Panc1 (cell line): ENCODE measurements at places on chromosomes 4 and X. TPM values are rescaled to one million over a fixed set of nuclear protein-coding genes. Genes with fewer than 3 reads are reported as not detected.

The HERC5 gene
- total RNA-seq, result 6.7 TPM

The NDUFC1 gene
- 56.5 TPM for total RNA-seq

The FAAH2 gene
- total RNA-seq, result 0.10 TPM

The ARMCX2 gene
- total RNA-seq, result 1.0 TPM

The ARHGEF9 gene
- 16.7 TPM for total RNA-seq

The ATP1B4 gene
- not detected for total RNA-seq

DNA sequence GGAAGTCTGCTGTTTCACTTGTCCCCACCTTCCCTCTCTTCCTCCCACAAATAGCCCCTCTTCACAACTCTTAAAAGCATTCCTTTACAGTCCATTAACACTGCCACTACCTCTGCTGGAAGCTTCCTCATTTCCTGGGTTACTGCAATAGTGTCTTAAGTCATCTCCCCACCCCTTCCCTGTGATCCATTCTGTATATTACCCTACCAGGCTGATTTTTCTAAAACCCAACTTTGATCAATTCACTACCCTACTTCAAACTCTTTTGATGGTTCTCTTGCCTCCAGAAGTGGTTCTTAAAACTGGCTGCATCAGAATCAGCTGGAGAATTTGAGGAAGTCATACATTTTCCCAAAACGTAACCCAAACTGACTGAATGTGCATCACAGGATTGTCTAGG lies 8.8 kb upstream of the XIAP start:
- H3K4me3 ChIP-seq, result no peak overlapping the region
- no peaks in the 10 kb centered on the region for H3K36me3 ChIP-seq
- no peak for DNase-seq
- no peaks in the 10 kb centered on the region for H3K4me1 ChIP-seq
- H3K27ac ChIP-seq, result no peak overlapping the region

DNA sequence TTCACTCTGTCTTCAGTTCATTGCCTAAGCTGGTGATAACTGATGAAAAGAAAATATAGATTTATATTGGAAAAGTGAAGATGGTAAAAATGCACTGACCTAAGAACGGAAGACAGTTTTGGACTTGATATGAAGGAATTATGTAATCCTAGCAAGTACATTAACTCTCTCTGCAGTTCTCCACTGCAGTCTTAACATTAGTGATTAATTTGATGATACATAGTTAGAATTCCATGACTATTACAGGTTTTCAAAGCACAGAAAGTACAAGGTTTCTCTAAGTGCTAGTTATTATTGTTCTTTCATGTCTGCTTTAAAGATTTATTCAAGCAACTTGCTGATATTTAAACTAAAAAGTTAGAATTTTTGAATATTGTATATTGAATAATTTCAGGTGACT lies 1591.7 kb upstream of the ADGRL3 start:
- no peaks in the 10 kb centered on the region for H3K27me3 ChIP-seq
- no peaks in the 10 kb centered on the region for H3K4me1 ChIP-seq
- H3K4me3 ChIP-seq, result no peak overlapping the region
- no peak for DNase-seq

DNA sequence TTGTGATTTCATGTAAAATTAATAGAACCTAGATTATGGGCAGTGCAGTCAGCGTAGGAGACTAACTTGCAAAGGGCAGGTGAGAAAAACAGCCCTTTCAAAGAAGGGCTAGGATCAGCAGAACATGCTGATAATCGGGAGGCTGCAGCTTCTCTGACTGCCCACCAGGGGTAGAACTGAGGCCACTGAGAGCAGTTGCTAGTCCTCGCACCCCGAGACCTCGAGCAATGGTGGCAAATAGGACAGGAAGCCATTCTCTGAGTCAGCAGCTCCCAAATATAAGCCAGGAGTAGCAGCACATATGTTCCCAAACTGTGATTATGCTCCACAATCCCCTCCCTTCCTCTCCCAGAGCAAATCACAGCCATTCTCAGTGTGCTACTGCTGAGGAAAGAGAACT lies 186.5 kb downstream of the MSL3 start:
- no peak overlapping the region for H3K27ac ChIP-seq
- no peak overlapping the region for H3K4me3 ChIP-seq
- H3K27me3 ChIP-seq, result no peaks in the 10 kb centered on the region

- no peaks in the 10 kb centered on the region for H3K36me3 ChIP-seq
- DNase-seq, result no peak
- no peaks in the 10 kb centered on the region for H3K27me3 ChIP-seq
- H3K4me1 ChIP-seq, result no peaks in the 10 kb centered on the region
- H3K4me3 ChIP-seq, result no peak overlapping the region
- H3K27ac ChIP-seq, result no peak overlapping the region
Measured at GRCh38 chrX:3598046-3598605, 115.3 kb downstream of the PRKX start.

- DNase-seq, result no peak
- no peaks in the 10 kb centered on the region for H3K27me3 ChIP-seq
Measured at GRCh38 chr4:138241281-138242075, 671 bp downstream of the SLC7A11 start.

GRCh38 chrX:127129510-127129909 lies 310.0 kb downstream of the PRR32 start:
- H3K36me3 ChIP-seq, result no peaks in the 10 kb centered on the region
- H3K27me3 ChIP-seq, result no peaks in the 10 kb centered on the region
- no peak for DNase-seq

DNA sequence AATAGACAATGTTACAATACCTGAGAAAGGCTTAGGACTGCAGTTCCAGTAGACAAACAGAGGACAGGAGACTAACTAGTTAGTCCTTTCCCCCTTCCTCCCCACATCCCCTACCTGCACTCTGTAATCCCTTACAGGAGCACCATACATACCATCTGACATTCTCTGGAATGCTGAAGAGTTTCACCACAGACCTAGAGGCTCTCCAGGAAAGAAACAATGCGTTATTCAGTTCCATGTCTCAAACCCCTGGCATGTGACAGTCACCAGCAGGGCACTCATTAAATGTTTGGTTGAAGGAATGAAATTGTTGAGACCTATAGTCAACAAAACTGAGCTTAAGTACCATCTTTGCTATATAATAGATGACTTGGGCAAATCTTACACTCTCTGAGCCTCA lies 100.2 kb upstream of the USP38 start:
- no peak overlapping the region for H3K4me3 ChIP-seq
- no peak for DNase-seq
- H3K4me1 ChIP-seq, result no peaks in the 10 kb centered on the region
- no peaks in the 10 kb centered on the region for H3K36me3 ChIP-seq
- no peaks in the 10 kb centered on the region for H3K27me3 ChIP-seq

DNA sequence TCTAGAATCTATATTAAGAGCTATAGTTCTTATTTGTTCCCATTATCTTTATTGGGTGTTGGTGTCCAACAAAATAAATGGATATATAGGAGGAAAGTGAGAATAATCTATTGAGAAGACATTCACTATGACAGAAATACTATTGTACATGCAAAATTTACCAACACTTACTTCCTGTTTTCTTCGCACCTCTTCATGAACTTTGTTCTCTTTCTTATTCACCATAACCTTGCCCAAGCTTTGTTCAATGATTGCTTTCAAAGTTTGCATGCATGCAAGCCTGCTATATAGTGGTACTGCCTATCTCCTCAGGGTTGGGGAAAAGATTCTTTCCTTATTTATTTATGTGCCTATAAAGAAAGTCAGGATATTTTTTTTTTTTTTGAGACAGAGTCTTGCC lies 176.4 kb upstream of the JADE1 start:
- H3K4me3 ChIP-seq, result no peak overlapping the region
- H3K4me1 ChIP-seq, result no peaks in the 10 kb centered on the region
- no peak overlapping the region for H3K27ac ChIP-seq
- H3K27me3 ChIP-seq, result no peaks in the 10 kb centered on the region

DNA sequence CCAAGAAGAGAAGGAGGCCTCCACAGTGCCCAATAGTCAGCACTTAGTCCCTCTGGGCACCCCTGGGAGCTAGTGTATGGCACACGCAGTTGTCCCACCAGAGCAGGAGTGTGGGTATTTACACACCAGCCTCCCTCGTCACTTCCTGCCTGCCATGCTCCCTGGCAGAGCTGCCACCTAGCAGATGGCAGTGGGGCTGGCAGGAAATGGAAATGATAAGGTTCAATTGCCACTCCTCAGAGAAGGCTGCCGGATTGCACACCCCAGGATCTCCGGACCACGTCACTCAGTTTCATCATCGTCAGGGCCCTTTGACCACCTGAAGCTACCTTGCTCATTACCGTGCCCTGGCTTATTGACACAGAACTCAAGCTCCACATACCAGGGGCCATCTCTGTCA lies 173.3 kb upstream of the PSAPL1 start:
- H3K27me3 ChIP-seq, result no peaks in the 10 kb centered on the region
- no peaks in the 10 kb centered on the region for H3K4me1 ChIP-seq
- H3K27ac ChIP-seq, result no peak overlapping the region
- no peak overlapping the region for H3K4me3 ChIP-seq

DNA sequence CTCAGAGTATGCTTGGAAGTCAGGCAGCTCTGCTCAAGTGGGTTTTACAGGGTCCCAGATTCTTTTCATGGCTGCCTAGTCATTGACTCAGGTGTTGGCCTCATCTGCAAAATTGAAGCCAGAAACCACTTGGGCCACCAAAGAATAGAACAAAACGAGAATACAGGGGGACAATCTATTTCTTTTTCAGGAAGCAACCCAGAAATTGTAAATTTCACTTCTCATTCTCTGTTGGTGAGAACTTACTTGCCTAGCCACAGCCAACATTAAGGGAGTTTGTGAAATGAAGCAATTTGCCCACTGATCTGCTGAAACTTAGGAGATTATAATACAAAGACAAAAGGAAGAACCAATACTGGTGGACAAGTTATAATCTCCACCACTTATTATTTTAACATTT lies 8.6 kb upstream of the TKTL2 start:
- no peak for DNase-seq
- no peak overlapping the region for H3K27ac ChIP-seq
- H3K36me3 ChIP-seq, result no peaks in the 10 kb centered on the region
- H3K4me3 ChIP-seq, result no peak overlapping the region
- H3K27me3 ChIP-seq, result no peaks in the 10 kb centered on the region
- no peaks in the 10 kb centered on the region for H3K4me1 ChIP-seq

DNA sequence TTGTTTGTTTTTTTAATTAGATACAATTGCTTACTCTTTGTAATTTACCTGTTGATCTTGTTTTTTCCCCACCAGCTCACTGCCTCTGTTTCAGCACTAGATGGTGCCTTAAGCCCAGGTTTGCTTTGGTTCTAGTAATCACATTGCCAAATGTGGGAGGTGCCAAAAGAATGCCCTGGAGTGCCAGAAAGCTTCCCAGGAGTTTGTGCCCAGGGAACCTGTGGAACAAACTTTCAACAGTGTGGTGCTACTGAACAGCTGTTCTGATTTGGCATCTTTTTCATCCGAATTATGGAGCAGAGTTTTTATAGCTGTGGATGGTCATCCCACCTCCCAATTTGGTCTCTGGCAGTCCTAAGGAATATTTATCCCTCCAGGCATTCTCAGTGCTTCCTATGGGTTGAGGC lies 1000.7 kb downstream of the STIM2 start:
- no peaks in the 10 kb centered on the region for H3K4me1 ChIP-seq
- no peak overlapping the region for H3K27ac ChIP-seq
- no peak for DNase-seq
- no peaks in the 10 kb centered on the region for H3K27me3 ChIP-seq
